ENCODE measurements at places on chromosomes 16 and 17. TPM values are rescaled to one million over a fixed set of nuclear protein-coding genes. Genes with fewer than 3 reads are reported as not detected.

- DNase-seq: no peak
- no peaks in the 10 kb centered on the region for H3K36me3 ChIP-seq
- no peak overlapping the region for H3K27ac ChIP-seq
- no peaks in the 10 kb centered on the region for H3K4me1 ChIP-seq
- no peaks in the 10 kb centered on the region for H3K27me3 ChIP-seq
Observed at GRCh38 chr17:34504814-34505484, 74.4 kb upstream of the TMEM132E start.

- no peaks in the 10 kb centered on the region for H3K27me3 ChIP-seq
- no peak for DNase-seq
- H3K36me3 ChIP-seq: peaks cover 76% of the 10 kb centered on the region
- H3K4me1 ChIP-seq: no peaks in the 10 kb centered on the region
- H3K4me3 ChIP-seq: no peak overlapping the region
- H3K27ac ChIP-seq: no peak overlapping the region
Observed at GRCh38 chr17:17172001-17172939, 33.9 kb downstream of the PLD6 start.

Gene CCL8
- total RNA-seq: not detected

Gene CFAP97D1
- not detected for total RNA-seq

DNA sequence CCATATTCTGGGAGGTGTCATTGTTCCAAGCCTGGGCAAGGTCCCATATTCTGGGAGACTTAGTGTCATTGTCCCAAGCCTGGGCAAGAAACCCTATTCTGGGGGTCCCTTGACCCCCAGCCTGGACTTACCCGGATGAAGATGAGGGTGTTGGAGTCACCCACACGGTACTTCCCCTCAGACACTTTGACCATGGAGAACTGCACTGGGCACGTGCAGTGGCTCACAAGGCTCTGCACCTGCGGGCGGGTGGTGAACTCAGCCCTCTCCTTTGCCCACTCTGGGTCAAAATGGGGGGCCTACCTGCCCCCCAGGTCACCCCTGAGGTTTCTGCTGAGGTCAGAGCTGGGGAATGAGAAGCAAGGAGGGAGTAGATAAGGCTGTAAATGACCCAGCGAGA lies 4.1 kb downstream of the GAS2L2 start:
- DNase-seq: no peak
- H3K27me3 ChIP-seq: no peaks in the 10 kb centered on the region
- H3K27ac ChIP-seq: no peak overlapping the region
- H3K4me3 ChIP-seq: no peak overlapping the region
- H3K36me3 ChIP-seq: no peaks in the 10 kb centered on the region

- H3K36me3 ChIP-seq: no peaks in the 10 kb centered on the region
- DNase-seq: no peak
- H3K4me3 ChIP-seq: no peak overlapping the region
- H3K27me3 ChIP-seq: no peaks in the 10 kb centered on the region
- no peak overlapping the region for H3K27ac ChIP-seq
- no peaks in the 10 kb centered on the region for H3K4me1 ChIP-seq
Observed at GRCh38 chr16:31277659-31278260, 18.0 kb downstream of the ITGAM start.

GRCh38 chr17:50149091-50149416 lies 1.4 kb downstream of the PPP1R9B start:
- H3K4me3 ChIP-seq: peak overlapping the region; percentile 92
- no peak for DNase-seq
- H3K27me3 ChIP-seq: no peaks in the 10 kb centered on the region
- H3K4me1 ChIP-seq: peaks cover 32% of the 10 kb centered on the region
- H3K27ac ChIP-seq: peak overlapping the region; percentile 99
- no peaks in the 10 kb centered on the region for H3K36me3 ChIP-seq

- DNase-seq: peak; percentile 80
- H3K27ac ChIP-seq: peak overlapping the region; percentile 60
- no peaks in the 10 kb centered on the region for H3K36me3 ChIP-seq
- H3K27me3 ChIP-seq: no peaks in the 10 kb centered on the region
Observed at GRCh38 chr16:88633684-88634140, 4.7 kb upstream of the IL17C start.

Gene SLC9A5
- total RNA-seq: 1.9 TPM

- no peaks in the 10 kb centered on the region for H3K27me3 ChIP-seq
- H3K27ac ChIP-seq: no peak overlapping the region
- DNase-seq: no peak
- H3K4me1 ChIP-seq: no peaks in the 10 kb centered on the region
- no peaks in the 10 kb centered on the region for H3K36me3 ChIP-seq
Observed at GRCh38 chr17:31130286-31131224, 35.8 kb downstream of the NF1 start.

- H3K27ac ChIP-seq: no peak overlapping the region
- no peak overlapping the region for H3K4me3 ChIP-seq
- peaks cover 69% of the 10 kb centered on the region for H3K36me3 ChIP-seq
- no peaks in the 10 kb centered on the region for H3K4me1 ChIP-seq
Observed at GRCh38 chr16:68363658-68364521, 53.1 kb downstream of the PRMT7 start.

DNA sequence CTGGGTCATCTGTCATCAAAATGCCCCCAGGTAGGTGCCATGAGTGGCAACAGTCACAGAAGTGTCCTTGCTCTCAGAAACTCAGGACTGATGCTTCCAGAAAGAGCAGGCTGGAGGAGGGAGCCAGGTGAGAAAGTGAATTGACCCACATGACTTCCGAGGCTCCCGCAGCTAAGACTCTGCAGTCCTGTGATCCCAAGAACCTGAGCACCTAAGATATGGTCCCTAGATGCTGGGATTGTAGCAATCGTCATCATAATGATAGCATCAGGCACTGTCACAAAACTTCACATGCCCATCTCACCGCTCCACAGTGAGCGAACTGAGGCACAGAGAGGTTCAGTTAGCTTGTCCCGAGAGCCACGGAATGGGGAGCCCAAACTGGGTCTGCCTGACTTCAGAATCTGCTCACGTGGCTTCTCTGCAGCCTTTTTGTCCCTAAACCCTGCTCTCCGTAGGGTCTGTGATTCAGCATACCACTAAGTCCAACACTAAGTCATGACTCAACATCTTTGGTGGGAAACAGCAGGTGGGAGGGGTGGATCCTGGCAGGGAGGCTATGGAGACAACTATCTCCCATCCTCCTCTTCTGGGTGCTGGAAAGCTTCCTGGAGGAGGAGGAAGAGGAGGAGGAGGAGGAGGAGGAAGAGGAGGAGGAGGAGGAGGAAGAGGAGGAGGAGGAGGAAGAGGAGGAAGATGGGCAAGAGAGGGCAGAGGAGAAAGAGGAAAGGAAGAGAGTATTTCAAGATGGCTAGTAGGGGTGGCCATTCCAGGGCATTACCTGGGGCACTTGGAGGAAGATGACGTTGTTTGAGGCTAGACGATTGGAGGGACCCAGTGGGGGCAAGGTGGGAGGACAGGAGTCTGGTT lies 55.5 kb upstream of the DLX4 start:
- no peaks in the 10 kb centered on the region for H3K27me3 ChIP-seq
- no peak overlapping the region for H3K27ac ChIP-seq
- no peaks in the 10 kb centered on the region for H3K36me3 ChIP-seq
- no peak overlapping the region for H3K4me3 ChIP-seq

Gene CLEC18A
- 0.83 TPM for total RNA-seq

GRCh38 chr17:72760368-72760767 lies 332.1 kb downstream of the SLC39A11 start:
- H3K27me3 ChIP-seq: no peaks in the 10 kb centered on the region
- H3K4me1 ChIP-seq: no peaks in the 10 kb centered on the region
- no peak overlapping the region for H3K27ac ChIP-seq
- H3K4me3 ChIP-seq: no peak overlapping the region
- no peak for DNase-seq

DNA sequence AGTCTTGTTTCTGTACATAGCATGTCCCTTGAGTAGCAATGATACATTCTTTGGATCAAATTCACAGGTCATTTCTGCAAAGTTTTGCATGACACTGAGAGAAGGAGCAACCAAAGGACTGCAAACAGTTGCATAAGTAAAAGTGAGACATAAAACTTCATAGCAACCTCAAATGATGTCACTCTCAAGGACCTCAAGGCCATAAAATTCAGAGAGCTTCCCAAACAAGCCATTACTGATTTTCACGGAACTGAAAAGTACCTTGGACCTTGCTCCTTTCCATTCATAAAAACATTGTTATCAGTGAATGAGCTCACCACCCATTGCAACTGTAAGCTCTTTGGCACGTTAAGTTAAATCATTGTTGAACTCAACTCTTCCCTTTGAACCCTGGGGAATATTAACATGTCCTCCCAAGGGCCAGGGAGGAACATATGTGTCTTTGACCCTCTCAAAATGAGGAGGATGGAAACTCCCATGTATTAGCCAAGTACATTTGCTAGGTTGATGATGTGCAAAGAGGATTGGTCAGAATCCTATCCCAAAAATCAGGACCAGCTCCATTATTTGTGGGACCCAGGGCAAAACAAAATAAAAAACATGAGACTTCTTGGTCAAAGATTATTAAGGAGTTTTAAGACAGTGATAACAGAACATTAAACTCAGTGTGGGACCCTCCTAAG lies 275.0 kb upstream of the DYNLRB2 start:
- peak overlapping the region; percentile 47 for H3K27ac ChIP-seq
- DNase-seq: no peak
- H3K27me3 ChIP-seq: no peaks in the 10 kb centered on the region
- no peak overlapping the region for H3K4me3 ChIP-seq

Gene EVI2B
- total RNA-seq: 10.6 TPM

GRCh38 chr17:77467521-77467920 lies 326.8 kb downstream of the SEC14L1 start:
- peaks cover 54% of the 10 kb centered on the region for H3K4me1 ChIP-seq
- no peak overlapping the region for H3K27ac ChIP-seq
- DNase-seq: no peak
- H3K27me3 ChIP-seq: no peaks in the 10 kb centered on the region
- H3K36me3 ChIP-seq: no peaks in the 10 kb centered on the region

Gene ABCA10
- 16.6 TPM for total RNA-seq

Gene KRTAP4-1
- not detected for total RNA-seq

DNA sequence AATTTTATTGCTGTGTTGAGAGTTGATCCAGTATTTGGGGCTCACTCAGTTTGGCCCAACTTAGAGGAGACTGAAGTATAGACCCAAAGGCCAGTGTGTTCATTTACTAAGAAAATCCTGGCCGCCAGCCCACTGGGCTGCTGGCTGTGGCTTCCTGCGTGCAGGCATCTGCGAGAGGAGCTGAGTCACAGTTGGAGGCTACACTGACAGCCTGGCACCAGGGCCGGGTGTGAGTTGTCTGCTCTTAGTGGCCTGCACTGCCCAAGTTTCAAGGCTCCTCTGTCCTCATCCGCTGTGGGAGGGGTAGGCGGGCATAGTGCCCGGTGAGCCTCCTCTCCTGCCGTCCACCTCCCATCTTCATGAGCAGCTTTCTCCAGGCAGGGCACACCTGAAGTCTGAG lies 54.2 kb downstream of the PLD6 start:
- H3K27me3 ChIP-seq: no peaks in the 10 kb centered on the region
- no peaks in the 10 kb centered on the region for H3K4me1 ChIP-seq
- H3K27ac ChIP-seq: no peak overlapping the region
- H3K36me3 ChIP-seq: no peaks in the 10 kb centered on the region
- peak; percentile 39 for DNase-seq
- H3K4me3 ChIP-seq: no peak overlapping the region

DNA sequence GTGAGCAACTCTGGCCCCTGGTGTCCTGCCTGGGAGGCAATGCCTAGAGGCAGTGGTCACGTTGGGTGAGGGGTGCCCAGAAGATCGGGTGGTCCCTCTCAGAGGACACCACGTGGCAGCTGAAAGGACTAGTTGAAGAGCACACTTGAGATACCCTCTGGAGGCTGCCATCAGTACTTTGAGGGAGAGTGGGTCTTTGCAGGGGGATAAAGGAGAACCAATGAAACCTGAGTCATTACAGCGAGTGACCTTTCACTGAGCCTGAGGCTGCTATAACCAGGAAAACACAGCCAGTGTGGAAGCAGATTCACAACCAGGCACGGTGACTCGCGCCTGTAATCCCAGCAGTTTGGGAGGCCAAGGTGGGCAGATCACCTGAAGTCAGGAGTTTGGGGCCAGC lies 18.9 kb downstream of the CA4 start:
- H3K27ac ChIP-seq: no peak overlapping the region
- H3K36me3 ChIP-seq: no peaks in the 10 kb centered on the region
- no peak overlapping the region for H3K4me3 ChIP-seq
- H3K27me3 ChIP-seq: no peaks in the 10 kb centered on the region
